ENCODE measurements at places on chromosomes 2 and 18.

GRCh38 chr2:222813177-222813843 lies 47.5 kb upstream of the ACSL3 start:
- no peak for DNase-seq

GRCh38 chr2:95234816-95235215 lies 27.5 kb downstream of the ZNF892 start:
- DNase-seq = no peak

- DNase-seq = no peak
Measured at GRCh38 chr2:224881846-224882245, 160.4 kb downstream of the DOCK10 start.

GRCh38 chr2:66494708-66495107 lies 59.8 kb downstream of the MEIS1 start:
- no peak for DNase-seq

DNA sequence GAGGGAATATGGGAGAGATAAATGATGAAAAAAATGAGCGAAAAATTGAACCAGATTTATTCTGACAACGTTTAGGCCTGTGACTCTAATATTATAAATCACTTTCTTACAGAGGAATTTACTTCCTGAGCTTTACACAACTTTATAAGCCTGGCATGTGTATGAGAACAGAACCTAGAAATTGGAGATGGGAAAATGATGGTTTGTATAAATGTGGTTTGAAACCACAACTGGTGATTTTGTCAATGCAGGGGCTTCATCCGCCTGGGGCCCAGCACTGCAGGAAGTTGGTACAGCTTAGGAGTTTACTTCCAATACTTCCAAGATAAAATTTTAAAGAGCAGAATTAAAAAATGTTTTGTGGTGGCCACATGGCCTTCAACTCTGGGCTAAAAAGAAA lies 82.3 kb downstream of the VAPA start:
- no peak for DNase-seq

DNA sequence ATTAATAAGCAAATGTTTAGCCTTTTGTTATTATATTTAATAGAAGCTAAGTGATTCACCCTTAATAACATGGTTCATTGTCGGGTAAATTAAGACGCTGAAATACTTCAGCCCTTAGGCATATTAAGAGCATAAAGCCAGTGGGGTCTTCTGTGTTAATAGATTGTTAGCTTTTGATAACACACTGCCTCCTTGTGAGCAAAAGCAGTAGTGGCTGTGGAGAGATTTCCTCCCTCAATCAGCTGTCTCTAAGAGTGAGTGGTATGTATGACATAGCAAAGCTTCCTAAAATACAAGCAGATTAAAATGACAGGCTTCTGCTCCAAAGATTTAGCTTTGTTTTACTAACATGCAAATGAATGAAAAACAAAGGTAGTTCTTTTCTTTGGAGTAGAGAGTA lies 143.7 kb upstream of the SYT4 start:
- DNase-seq = no peak

- DNase-seq = no peak
Measured at GRCh38 chr2:131029812-131030211, 63.4 kb downstream of the FAM168B start.

DNA sequence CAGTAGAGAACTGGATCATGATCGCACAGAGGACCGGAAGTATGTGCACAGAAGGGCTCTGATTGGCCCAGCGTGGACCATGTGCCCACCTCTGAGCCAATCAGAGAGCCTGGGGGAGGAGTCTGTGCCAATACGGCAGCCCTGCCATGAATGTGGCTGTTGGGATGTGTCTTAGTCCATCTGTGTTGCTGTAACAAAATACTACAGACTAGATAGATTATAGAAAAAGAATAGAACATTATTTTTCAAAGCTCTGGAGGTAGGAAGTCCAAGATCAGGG lies 132.0 kb downstream of the NDUFA10 start:
- DNase-seq = no peak

DNA sequence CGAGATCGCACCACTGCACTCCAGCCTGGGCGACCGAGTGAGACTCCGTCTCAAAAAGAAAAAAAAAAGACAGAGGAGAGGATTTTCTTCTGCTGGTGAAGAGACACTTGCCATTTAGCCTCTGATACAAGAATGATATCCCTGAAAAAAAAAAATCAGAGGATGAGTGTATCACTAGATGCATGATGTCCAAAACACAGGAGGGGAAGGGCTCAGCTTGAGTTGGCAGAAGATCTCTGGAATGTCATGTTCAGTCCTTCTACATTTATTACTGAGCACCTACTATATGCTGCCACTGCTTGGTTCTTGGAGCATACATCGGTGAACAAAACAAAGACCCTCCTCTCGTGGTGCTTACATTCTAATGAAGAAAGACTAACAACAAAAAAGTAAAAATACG lies 10.9 kb upstream of the PKDCC start:
- no peak for DNase-seq

DNA sequence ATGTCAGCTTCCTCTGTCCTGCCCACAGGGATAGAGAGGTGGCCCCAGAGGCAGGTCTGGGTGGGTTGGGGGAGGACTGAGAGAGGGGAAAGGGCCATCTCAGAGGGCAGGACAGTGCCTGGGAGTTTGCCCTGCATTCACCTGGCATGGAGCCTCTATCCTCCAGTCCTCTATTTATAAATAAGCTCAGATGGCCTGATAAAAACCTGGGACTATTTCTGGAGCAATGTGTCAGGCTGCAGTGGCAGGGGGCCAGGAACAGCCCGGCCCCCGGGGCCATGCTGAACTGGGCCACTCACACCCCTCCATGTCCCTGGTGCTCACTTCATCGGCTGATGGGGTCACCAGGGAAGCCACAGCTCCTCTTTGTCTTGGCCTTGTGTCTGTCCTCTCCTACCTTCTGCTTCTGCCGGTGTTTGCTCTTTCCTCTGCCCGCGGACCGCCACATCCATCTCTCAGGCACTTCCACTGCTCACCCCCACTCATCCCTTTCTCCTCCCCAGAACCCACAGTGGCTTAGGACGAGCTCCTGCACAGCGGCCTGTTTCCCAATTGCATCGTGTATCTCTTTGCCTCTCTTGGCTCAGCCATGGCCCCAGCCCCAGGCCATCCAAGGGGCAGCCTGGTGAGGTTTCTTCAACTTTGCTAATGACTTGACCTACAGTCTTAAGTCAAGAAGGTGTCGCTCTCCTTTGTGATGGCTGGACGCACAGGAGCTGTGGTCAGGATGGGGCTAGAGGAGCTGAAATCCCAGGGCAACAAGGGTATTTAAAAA lies 38.8 kb downstream of the SCTR start:
- no peak for DNase-seq

DNA sequence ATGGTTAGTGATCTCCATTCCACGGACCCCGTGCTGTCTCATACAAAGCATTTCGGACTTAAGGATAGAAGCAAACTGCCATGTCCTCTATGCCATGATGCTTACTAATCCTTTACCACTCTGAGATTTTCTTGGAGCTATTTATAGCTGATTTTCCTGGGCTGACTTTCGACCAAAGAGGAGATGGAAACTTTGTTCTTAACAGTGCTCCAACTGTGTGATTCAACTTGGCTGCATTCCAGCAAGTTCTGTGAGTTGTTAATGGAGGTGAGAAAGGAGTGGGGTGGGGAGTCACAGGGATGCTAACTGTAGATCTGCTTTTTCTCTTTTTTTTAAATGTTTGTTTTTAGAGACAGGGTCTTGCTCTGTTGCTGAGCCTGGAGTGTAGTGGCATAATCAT lies 45.5 kb upstream of the MSH2 start:
- no peak for DNase-seq

GRCh38 chr18:48336332-48336731 lies 72.9 kb downstream of the ZBTB7C start:
- DNase-seq = no peak

GRCh38 chr18:57439609-57439968 lies 4.4 kb downstream of the ONECUT2 start:
- DNase-seq = no peak

DNA sequence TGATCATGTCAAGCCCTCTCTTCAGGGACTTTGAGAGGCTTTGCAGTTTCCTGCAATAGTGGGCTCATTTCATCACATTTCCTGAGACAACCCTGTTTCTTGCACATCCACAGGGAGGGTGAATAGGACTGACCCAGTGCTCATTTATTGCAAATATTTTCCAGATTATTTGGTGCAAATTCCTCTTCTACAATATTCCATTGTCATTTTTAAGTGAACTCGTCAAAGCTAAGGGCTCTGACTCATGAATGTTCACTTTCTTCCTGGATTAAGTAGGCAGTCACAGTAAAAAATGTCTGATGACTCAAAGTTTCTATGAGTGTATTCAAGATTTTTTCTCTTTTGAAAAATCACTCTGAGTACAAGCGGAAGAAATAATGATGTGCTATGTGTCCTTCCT lies 225.5 kb upstream of the GALNT5 start:
- DNase-seq = no peak

GRCh38 chr18:65093346-65093745 lies 657.5 kb upstream of the CDH7 start:
- DNase-seq = no peak

- no peak for DNase-seq
Measured at GRCh38 chr2:241081190-241081642, 20.9 kb downstream of the MTERF4 start.
